ENCODE measurements at places on chromosomes 1 and 21.

- no peak for DNase-seq
Observed at GRCh38 chr1:67126111-67126746, 8.5 kb downstream of the C1orf141 start.

DNA sequence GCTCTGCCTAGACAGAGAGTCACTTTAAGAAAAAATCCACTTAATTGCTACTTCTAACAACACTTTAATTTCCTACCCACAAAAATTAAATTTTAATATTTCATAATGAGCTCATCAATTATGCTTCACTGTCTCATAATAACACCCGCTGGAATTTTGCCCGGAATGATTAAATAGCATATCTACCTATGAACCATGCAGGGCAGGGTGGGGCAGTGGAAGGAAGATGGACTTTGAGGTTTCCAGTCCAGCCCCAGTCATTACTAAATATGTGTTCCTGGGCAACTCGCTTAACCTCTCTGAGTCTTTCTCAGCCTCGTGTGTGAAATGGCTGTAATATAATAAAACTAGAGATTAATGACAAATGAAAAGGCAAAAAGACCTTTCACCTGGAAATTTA lies 32.8 kb upstream of the SLC45A1 start:
- DNase-seq, result no peak

DNA sequence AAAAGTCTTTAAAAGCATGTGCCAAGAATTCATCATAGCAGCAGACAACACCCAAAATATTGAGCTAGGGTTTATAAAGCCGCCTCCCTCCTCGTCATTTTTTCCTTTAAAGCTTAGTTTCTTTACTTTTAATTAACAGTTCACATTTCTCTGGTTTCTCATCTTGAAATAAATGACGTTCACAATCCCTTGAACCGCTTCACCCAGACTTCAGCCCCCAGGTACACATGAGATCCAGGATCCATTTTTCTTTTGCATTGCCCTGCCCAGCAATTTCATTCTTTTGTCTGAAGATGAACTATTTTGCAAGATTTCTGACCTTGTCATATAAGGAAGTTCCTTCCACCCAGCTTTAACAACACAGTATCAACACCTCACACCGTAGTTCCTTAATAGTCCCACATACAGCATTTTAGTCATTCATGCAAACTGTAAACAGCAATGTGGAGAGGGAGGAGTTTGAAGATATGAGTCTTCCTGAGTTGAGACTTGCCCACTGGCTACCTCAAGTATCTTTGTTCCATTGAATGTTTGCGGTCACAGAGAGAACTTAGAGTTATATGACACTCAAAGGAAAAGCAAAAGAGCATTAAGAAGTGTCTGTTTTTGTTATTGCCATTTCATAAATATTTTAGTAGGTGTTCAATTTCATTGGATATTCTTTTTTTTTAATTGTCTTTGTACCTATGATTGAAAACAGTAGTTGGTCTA lies 35.3 kb upstream of the CACYBP start:
- no peak for DNase-seq

GRCh38 chr21:25283720-25284119 lies 323.6 kb downstream of the MRPL39 start:
- peak; percentile 2 for DNase-seq

GRCh38 chr1:159229896-159230295 lies 25.2 kb downstream of the ACKR1 start:
- DNase-seq, result no peak
